ENCODE measurements at places on chromosomes 7 and 10. TPM values are rescaled to one million over a fixed set of nuclear protein-coding genes. Genes with fewer than 3 reads are reported as not detected.

The ASB15 gene
- total RNA-seq = not detected

The ARHGAP12 gene
- 61.4 TPM for total RNA-seq

The HYAL4 gene
- not detected for total RNA-seq

DNA sequence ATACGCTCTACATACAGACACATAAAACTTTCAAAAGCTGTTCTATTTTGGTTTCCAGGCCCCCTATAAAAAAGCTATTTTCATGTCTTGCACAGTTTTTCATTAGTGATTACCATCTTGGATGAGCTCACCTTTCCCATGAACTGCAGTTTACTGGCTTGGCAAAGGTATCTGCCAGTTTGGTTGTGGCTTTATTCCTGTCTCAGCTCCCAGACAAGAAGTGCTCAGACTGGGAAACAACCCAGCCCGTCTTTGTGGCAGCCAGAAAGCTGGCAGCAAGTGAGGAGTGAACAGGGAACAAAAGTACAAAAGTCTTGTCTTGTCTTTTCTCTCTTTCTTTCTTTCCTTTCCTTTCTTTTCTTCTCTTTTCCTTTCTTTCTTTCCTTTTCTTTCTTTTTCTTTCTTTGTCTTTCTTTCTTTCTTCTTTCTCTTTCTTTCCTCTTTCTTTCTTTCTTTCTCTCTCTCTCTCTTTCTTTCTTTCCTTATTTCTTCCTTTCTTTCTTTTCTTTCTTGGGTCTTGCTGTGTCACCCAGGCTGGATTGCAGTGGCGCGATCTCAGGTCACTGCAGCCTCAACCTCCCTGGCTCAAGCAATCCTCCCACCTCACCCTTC is 138.8 kb downstream of the CFAP58 start:
- no peak for DNase-seq

- DNase-seq = peak; percentile 64
These were observed 2.0 kb downstream of the FBXL15 start for GRCh38 chr10:102422545-102423129.

GRCh38 chr7:22622116-22622785 is 104.7 kb upstream of the IL6 start:
- DNase-seq = no peak

- no peak for DNase-seq
These were observed 129.8 kb downstream of the PRKG1 start for GRCh38 chr10:51204066-51204465.

DNA sequence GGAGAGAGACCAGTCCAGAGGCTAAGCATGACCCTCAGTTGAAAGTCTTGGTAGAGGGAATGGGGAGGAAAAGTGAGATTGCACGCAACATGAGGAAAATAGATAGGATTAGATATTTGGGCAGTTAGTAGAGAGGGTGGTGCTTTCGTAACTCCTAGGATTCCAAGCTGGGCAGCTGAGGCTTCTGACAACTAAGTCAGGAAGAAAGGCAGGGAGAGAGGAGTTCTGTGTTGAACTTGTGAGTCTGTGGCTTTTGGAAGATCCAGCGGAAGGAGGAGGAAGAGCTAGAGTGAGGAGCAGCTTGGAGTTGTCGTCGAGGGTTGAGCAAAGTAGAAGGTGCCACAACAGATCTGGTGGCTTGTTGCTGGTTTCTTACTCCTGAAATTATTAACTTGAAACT is 21.8 kb downstream of the CUL1 start:
- no peak for DNase-seq

All from RPMI7951 (cell line).